Gastrocnemius medialis (tissue), 4 donors: ENCODE measurements at places on chromosomes 1 and 21.
A peak's percentile ranks its signal among the peaks of the same experiment; 100 is the strongest.

GRCh38 chr1:21550097-21550496 lies 40.9 kb downstream of the ALPL start:
- peaks cover 8% of the 10 kb centered on the region for H3K27me3 ChIP-seq
- H3K36me3 ChIP-seq = no peaks in the 10 kb centered on the region
- H3K27ac ChIP-seq = no peak overlapping the region
- no peaks in the 10 kb centered on the region for H3K4me1 ChIP-seq
- DNase-seq = no peak

- no peak overlapping the region for H3K27ac ChIP-seq
- no peak overlapping the region for H3K4me3 ChIP-seq
- H3K27me3 ChIP-seq = no peaks in the 10 kb centered on the region
- peak; percentile 6 for DNase-seq
- H3K4me1 ChIP-seq = no peaks in the 10 kb centered on the region
Measured at GRCh38 chr1:28112388-28113241, 24.2 kb upstream of the EYA3 start.

DNA sequence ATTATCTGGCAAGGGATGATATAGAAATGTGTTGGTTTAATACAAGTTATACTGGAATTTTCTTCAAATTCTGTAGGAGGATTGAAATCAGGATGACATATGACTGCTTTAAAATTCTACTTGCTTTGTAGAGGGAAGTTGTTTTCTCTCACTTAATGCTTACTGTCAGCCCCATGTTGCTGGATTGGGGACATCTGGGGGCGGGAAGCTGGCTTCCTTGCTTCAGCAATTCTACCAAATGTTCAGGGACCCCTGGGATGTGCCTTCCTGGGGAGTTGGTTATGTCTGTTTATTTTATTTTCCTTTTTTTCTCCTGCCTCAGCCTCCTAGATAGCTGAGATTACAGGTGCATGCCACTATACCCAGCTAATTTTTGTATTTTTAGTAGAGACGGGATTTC lies 63.5 kb downstream of the CNIH3 start:
- DNase-seq = no peak
- H3K4me1 ChIP-seq = no peaks in the 10 kb centered on the region
- H3K27ac ChIP-seq = no peak overlapping the region

DNA sequence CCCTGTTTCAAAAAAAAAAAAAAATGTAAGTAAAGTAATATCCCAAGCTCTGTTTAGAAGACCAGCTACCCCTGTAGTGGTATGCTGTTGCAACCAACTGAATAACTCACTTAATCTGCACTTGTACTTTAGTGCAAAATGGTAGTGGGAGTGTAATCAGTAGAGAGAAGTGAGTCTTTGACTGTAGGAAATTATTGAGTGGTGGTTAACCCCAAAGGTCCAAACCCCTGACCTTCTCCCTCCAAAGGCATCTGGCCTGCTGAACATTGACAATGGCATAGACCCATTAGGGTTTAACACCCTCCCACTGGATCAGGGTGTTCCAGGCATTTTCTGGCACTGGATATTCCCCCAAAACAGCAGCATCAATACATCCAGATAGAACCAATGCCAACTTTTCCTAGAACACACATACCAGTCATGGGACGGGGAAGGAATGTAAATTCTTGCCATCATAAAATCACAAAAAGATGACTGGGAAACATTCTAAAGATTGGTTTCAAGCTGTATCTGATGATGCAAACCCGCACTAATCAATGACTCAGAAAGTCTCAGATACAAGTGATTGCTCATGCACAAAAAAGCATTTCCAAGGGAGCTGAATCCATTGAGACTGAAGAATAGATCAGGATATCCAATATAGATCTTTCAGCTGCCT lies 110.3 kb downstream of the MRPL39 start:
- no peak for DNase-seq
- no peaks in the 10 kb centered on the region for H3K4me1 ChIP-seq
- no peak overlapping the region for H3K27ac ChIP-seq
- H3K36me3 ChIP-seq = no peaks in the 10 kb centered on the region
- no peak overlapping the region for H3K4me3 ChIP-seq
